Stimulated activated CD4-positive, alpha-beta T cell treated with anti-CD3 and anti-CD28 coated beads, Interleukin-1b, Interleukin-23, amount 100 ng/mL, for 1 hour (primary cell): ENCODE measurements at places on chromosomes 7 and 10.

GRCh38 chr7:111841596-111842205 lies 279.4 kb upstream of the IMMP2L start:
- no peak for DNase-seq

DNA sequence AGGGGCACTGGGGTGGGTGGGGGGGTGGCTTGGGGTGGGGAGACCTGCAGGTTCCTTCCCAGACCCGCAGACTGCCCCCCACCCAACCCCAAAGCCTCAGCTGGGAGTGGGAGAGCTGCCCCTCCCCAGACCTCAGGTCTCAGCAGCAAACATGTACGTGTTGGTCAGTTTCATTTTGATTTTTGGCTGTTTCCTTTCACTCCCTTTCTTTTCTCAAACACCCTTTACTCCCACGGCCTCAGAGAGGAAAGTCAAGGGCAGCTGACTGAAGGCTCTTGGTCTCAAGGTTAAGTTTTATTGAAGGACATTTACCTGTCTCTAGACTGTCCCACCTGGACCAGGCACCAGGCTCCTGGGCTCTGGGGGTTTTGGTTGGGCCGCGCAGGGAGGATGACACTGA lies 34.1 kb upstream of the HSPB1 start:
- no peak for DNase-seq

DNA sequence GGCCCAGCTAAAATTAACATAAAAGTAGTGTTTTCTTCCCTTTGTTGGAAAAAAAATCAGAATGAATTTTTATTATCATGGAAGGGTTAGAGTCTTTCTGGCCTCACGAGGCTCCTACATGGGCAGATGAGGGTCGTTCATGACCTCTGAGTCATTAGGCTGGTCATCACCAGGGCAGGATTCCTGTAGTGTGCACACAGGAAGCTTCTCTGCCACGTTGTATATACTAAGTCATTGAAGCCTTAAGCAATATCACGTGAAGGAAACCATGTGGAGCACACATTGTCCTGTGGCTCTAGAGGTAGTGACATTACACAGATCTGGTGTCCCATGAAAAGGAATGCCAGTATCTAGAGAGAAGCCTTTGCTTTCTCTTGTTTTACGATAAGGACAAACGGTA lies 84.7 kb upstream of the C1QL3 start:
- no peak for DNase-seq

- no peak for DNase-seq
Observed at GRCh38 chr10:62258926-62259325, 9.7 kb downstream of the RTKN2 start.

DNA sequence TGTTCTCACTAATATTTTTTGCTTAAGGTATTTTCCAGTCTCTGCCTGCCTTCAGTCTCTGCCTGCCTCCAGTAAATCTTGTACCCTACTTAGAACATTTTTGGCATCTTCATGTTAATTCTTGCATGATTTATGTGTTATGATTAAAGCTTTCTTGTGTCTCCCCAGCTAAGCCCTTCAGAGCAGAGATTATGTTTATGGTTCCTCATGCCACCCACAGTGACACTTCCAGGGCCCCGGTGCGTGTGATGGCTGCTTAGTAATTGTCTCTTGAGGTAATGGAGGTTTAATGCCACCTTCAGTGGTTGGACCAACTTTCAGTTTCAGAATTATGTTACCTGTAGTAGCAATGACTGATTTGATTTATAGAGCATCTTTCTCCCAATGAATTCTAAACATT lies 70.6 kb upstream of the MET start:
- no peak for DNase-seq
